ENCODE measurements at places on chromosomes 1 and 21.

DNA sequence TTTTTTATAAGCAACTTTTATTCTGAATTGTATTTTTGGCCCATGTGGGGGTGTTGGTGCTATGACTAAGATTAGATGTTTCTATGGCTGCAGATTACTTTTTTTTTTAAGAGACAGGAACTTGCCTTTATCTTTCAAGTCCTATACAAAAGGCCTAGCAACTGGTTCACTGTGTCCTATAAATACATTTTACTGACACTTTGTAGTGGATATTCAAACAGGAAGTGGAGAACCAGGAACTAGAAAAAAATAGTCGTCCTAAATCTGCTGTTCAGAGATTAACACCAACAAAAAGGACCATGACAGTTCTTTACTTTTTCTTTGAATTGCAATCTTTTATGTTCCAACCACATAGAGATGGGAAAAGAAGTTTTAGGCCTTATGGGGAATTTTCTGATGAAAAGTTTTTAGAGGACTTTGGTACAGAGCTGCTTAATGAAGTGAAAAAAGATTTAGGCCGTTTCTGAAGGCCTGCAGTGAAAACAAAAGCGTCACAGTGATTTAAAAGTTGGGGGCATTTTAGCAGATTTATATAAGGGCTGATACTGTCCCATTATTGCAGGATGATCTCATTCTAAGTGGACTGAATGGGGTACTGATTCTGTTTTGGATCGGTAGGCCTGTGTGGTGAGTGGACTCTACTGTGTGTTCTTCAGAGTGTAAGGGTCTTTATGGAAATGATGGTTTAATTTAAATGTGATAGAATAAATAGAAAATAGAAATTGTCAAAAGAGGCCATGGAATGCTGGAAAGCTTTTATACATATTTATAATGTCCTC, 136.4 kb upstream of the DEPDC1 start:
- no peak for DNase-seq

DNA sequence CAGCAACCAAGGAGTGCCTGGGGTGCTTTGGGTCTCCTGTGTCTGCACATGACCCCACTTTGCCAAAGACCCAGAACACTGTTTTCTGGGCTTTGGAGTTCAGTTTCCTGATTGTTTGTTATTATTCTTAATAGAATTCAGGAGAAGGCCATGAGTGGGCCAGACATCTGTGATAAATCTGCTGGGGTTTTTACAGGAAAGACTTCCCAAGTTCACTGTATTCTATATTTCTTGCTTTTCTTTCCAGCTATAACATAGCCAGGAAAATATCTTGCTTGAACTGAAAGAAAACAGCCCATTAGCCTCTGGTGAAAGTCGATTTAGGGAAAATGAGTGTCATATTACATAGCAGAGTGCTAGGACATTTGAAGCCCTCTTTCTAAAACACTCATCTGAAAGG, 345.1 kb upstream of the USP24 start:
- DNase-seq = no peak

DNA sequence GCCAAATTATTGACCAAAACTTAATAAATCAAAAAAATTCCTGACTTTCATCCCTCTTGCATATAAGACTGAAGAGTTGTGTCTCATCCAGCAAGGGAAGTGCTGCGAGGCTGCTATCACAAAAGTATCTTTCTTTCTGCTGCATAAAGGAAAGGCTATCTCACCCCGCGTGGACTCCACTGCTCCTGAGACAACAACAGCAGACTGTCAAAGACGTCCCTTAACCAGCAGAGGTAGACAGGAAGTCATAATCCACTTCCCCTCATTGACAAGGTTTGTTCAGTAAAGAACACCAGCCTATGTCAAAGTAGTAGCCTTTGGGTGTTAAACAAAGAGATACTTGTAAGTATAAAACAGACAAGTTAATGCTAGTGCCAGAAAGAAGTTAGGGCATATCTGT, 29.4 kb downstream of the VPS26C start:
- no peak for DNase-seq

GRCh38 chr1:186730951-186731729, 50.9 kb upstream of the PTGS2 start:
- DNase-seq = no peak

DNA sequence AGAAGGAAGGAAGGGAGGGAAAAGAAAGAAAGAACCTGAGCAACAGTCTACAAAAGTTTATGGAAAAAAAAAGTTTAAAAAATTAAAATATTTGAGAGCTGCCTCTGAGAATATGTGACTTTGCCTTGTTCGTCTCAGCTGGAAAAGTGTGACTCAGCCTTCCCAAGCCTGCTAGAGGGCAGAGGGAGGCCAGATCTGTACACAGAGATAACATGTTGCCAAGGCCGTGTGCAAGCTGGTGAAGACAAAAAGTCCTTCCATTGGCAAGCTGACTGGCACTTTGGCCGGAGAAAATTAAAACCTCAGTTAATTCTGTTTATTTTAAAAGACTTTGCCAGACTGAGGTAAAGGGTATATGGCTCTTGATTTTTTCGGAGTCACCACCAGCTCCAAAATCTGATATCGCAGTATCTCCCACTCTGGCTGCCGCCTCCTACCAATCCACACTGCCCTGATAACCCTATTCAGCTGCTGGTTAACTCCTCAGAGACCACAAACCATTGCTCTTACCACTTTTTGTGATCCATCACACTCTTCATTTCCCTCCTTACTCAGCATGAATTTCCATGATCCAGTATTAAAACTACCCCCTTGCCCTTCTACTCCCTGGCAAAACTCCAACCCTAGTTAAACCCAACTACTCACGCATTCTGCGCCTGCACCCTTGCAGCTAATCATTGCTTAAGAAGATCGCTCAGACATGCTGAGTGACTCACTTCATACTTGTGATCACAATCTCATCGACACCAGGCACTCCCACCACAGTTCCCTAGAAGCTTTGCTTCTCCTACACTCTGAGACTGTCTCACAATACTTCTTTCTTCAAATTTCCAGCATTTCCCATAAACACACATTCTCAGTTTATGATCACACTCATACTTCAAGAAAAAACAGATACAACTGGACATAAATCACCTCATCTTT, 5.7 kb upstream of the PPP1R15B start:
- peak; percentile 51 for DNase-seq

DNA sequence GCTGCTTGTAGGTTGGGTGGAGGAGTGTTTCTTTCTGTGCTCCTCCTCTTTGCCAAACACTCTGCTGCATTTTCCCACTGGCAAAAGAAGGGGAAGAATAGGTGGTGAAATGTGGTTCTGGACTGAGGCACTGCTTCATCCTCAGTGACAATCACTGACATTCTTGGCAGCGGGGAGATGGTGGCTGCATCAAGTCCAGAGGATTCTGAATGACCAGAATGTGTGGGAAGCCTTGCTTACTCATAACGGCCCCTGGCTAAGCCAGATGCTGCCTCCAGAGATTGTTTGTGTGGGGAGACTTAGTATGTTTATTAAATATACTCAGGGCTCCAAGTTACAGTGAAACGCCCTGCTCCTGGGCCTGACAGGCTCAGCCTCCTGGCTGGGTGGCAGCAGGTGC, 160.3 kb downstream of the CACNA1E start:
- DNase-seq = no peak

Measured in RPMI8226 (cell line).